ENCODE measurements at places on chromosomes 3 and 15.

- DNase-seq, result no peak
Observed at GRCh38 chr3:50885070-50885850, 210.5 kb downstream of the DOCK3 start.

GRCh38 chr3:189355115-189355480 is 183.3 kb downstream of the TPRG1 start:
- DNase-seq, result no peak

DNA sequence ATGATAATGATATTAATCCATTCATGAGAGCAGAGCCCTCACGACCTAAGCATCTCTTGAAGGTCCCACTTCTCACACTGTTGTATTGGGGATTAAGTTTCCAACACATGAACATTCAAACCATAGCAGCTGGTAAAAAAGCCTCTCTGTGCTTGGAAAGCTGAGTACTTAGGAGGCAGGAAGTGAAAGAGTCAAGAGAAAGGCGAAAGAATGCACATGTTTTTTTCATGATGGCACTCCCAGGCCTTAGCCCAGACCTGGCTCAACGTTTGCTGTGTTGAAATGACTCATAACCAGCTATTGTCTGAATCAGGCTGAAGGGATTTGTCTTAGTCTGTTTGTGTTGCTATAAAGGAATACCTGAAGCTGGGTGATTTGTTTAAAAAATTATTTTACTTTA is 84.4 kb upstream of the RGMA start:
- DNase-seq, result no peak

DNA sequence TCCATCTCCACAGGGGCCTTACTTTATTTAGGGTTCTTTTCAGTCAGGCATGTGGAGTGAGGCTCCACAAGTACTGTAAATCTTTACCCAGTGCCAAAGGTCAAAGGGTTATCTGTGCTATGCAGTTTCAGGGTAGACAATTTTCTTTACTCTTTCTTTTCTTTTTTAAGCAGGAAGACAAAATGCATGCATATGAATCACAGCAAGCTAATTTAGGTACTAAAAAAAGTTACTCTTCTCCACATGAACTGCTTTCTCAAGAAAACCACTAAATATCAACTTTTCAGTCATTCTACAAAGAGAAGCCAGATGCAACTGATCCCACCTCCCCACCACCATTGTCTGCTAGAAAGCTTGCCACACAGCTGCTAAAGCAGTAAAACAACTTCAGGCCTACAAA is 73.3 kb upstream of the PYGO1 start:
- no peak for DNase-seq

GRCh38 chr3:50167069-50167840 is 12.1 kb downstream of the SEMA3F start:
- DNase-seq, result no peak

DNA sequence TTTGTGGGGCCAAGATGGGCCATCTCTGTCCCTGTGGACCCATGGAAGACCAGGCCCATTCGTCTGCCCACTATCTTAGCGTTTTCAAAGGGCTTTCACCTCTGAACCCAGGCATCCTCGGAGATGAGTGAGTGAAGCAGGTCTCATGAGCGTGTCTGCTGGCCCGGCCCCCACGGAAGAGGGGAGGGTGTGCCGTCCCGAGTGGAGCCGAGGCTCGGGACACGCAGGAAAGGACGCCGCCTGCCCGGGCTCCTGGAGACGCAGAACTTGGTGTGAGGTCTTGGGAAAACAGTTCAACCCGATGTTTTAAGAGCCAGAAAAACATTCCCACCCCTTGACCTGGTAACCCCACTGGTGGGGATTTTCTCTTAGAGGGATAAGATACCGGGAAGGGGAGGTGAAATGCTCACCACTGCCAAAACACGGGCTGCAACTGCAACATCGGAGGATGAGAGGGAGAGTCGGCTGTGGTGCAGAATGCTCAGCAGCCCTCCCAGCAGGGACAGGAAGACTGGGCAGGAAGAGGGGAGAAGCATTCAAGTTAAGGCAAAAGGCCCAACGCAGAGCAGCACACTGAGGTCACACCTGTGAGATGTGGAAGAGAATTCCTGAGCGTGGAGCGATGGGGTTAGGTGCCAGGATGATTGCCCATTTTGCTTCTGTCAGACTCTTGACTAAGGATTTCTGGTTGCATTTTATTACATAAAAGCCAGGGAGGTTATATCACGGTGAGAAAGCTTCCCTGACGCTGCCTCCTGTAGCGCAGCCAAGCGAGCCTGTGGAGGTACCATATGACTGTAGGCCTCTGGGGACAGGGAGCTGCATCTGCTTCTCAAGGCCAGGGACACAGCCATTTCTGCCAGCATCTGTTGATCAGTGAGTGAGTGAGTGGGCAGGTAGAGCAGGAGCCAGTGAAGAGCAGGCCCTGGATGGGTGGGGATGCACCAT is 14.1 kb upstream of the STAB1 start:
- no peak for DNase-seq

DNA sequence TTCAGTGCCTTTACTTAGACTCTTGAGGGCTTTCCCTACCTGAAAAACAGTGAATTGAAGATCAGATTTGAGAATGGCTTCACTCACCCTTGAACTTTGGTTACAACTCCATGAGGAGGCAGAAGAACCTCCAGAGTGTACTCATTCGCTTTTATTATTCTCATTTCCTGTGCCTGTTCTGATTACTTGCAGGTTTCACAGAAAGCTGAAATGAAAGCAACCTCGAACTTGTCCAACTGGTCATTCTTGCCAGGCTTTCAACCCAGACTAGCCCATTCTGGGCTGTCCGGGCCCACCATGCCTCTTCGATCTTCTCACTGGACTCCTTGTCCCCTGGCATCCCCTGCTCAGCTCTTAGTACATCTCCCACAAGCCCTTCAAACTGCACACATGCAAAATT is 20.2 kb upstream of the THUMPD3 start:
- no peak for DNase-seq

GRCh38 chr15:69713726-69714559 is 261.3 kb downstream of the RPLP1 start:
- DNase-seq, result peak; percentile 32

- DNase-seq, result no peak
Observed at GRCh38 chr3:124272605-124273151, 280.8 kb upstream of the ROPN1 start.

DNA sequence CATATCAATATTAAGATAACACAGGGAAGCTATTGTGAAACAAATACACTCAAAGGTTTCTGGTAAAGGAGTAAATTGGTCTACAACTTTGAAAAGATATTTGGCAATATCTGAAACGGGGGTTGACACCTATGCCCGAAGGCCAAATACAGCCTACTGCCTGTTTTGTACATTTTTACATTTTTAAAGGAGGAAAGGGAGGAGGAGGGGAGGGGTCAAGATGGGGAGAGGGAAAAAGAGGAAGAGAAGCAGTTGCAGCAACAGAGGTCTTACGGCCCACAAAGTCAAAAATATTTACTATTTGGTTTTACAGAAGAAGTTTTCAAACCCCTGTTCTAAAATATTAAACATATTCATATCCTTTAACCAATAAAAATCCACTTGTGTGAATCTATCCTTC is 94.2 kb downstream of the FMN1 start:
- DNase-seq, result no peak

DNA sequence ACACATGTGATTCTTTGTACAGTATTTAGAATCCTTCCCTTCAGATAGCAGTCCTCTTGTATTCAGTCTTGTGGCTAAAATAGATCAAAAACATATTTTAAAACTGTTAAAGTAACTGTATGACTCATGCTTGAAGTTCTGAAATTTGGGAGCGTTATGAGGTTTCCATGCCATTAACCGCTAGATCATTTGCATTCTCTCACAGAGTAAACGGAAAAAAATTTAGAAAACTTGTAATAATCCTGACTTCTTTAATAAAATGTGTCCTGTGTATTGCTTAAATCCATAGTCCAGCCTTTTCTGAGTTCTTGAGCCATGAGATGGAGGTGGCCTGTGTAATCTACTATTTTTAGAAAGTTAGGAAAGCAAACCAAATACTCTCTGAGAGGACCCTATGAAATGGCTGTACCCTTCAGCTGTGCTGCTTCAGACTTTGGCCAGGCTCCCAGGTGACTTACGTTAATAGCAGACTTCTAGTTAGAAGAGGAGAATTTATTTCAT is 33.8 kb downstream of the MBNL1 start:
- DNase-seq, result no peak

DNA sequence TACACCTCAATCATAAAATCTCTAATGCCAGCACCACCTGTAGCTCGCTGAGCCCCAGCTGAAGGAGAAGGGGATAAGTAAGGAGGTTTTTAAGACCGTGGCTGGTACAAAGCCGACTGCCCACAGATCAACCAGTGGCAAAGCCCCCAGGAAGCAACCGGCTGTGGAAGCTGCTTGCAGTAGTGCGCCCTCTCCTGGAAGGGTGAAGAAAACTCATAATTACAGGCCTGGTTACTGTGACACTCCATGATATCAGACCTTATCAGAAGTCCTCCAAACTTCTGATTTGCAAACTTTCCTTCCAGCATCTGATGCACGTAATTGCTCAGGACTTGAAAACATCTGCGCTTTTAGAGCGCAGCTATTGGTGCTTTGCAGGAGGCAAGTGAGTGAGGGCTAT is 63.1 kb upstream of the MCTP2 start:
- DNase-seq, result no peak

DNA sequence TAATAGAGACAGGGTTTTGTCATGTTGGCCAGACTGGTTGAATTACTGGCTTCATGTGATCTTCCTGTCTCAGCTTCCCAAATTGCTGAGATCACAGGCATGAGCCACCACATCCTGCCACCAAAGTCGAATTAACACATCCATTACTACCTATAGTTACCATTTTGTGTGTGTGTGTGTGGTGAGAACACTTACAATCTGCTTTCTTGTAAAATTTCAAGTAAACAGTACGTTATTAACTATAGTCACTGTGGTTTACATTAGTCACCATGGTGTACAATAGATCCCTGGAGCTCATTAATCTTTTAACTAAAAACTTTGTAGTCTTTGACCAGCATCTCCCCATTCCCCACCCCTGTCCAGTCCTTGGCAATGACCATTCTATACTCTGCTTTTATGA is 270.0 kb downstream of the NAALADL2 start:
- DNase-seq, result no peak

- no peak for DNase-seq
Observed at GRCh38 chr3:133278260-133279043, 121.4 kb upstream of the BFSP2 start.

- DNase-seq, result no peak
Observed at GRCh38 chr3:168100777-168101492, 5.2 kb upstream of the GOLIM4 start.

GRCh38 chr15:50241684-50242450 is 23.7 kb downstream of the HDC start:
- DNase-seq, result no peak

GRCh38 chr3:12999147-13000140 is 73.8 kb downstream of the IQSEC1 start:
- no peak for DNase-seq

DNA sequence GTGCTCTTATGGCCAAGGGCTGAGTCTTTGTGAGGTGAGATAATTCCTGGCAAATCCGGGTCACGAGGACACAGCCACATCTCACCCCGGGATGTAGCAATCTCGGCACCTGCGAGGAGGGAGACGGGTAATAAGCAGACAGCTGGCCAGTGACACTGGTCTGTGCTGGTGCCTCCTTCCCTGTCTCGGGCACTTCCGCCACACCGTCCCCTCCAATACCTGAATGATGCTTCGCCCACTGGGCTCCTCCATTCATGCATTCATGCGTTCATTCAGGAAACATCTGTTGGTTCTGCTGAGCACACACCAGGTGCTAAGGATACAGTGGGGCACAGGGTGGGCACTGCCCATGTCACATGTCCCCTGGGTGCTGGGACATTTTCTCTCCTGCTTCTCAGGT is 60.1 kb downstream of the ATP10A start:
- no peak for DNase-seq

DNA sequence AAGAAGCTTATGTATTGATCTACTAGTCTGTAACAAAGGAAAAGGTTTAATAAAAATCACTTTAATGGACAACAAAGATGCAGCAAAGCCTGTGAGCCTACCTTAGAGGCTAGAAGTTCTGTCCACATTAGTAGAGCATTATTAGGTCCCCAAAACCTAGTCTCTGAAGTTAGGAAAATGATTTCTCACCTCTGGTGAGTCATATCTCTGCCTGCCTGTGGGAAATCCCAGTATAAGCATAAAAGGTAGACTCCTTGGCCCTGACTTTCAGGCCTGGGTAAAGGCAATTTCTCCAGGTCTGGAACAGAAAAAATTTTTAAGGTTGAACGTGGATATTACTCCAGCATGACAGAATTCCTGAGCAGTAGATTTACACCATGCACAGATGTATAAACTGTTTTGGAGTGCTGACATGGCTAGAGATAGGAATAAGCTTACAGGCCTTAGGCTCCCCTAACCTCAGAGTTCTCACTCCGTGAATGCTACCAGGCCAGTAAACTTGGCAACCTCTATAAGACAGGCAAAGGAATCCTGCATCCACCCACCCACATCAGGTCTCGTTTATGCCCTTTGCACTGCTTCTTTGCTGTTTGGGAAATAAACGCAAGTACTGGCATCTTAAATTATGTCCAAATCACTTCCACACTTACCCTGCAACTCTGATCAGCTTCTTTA is 104.1 kb downstream of the SERPINI1 start:
- DNase-seq, result no peak

- no peak for DNase-seq
Observed at GRCh38 chr3:164377466-164377865, 700.8 kb downstream of the SI start.

DNA sequence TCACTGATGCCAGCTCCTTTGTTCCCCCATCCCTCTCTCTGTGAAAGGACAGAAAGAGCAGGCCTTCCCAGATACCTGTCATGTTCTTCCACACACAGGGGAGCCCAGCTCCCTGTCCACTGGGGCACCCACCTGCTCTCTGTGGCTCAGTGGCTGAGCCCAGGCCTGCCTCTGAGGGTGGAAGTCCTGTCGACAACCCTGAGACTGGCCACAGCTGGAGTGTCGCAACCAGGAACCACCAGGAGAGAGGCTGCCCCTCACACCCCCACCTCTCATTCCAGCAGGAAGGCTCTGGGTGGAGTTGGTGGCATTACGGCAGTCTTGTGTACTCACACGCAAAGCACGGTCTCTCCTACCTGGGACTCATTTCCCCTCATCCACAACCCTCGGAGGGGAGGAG is 66.3 kb downstream of the MEGF11 start:
- DNase-seq, result no peak

GRCh38 chr15:80437334-80437891 is 33.2 kb downstream of the ARNT2 start:
- DNase-seq, result no peak

GRCh38 chr3:139534455-139534812 is 5.1 kb downstream of the RBP1 start:
- no peak for DNase-seq

Data from stimulated activated CD8-positive, alpha-beta memory T cell treated with anti-CD3 and anti-CD28 coated beads, Interleukin-2, amount 100 ng/mL, for 48 hours (primary cell).